ENCODE measurements at places on chromosomes 16 and 17. TPM values are rescaled to one million over a fixed set of nuclear protein-coding genes. Genes with fewer than 3 reads are reported as not detected.
A peak's percentile ranks its signal among the peaks of the same experiment; 100 is the strongest.

- no peaks in the 10 kb centered on the region for H3K27me3 ChIP-seq
- no peak overlapping the region for H3K27ac ChIP-seq
- no peak overlapping the region for H3K4me3 ChIP-seq
These were observed 83.5 kb downstream of the FTO start for GRCh38 chr16:53787423-53787822.

Gene ZPBP2
- not detected for total RNA-seq

DNA sequence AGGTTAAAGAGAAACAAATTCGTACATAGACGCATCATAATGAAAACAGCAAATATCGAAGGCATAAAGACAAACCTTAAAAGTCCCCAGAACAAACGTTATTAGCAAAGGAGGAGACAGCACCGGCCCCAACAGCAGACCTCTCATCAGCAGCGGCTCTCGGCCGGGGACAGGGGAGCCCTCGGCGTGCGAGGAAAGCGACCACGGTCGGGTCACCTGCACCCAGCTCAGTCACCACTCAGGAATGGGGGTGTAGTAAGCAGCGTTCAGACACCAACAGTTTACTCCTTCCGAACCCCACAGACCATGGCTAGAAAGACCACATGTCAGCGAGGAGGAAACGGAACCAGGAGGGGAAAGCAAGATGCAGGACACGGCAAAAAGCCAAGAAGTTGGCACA is 109.3 kb upstream of the CHMP6 start:
- H3K27me3 ChIP-seq: no peaks in the 10 kb centered on the region
- no peak overlapping the region for H3K4me3 ChIP-seq
- H3K36me3 ChIP-seq: peaks cover 14% of the 10 kb centered on the region
- no peak overlapping the region for H3K27ac ChIP-seq

GRCh38 chr17:3613124-3613523 is 3.9 kb upstream of the TRPV1 start:
- no peak overlapping the region for H3K27ac ChIP-seq
- no peaks in the 10 kb centered on the region for H3K27me3 ChIP-seq
- H3K4me3 ChIP-seq: no peak overlapping the region
- no peak for DNase-seq

DNA sequence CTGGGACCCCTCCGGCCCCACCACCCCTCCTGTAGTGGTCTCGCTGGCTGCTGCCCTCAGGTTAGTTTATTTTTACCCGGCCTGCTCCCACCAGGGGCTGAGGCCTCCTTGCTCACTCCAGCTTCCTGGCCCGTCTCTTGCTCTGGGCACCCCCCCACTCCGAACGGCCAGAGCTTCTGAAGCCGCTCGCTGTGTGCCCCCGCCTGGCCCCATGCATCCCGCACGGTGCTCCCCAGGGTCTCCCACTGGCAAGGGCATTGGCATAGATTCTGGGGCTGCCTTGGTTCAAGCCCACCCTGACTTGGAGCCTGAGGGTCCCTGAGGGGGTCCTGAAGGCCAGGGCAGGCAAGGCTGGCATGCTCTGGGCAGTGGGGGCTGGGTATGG is 186.4 kb downstream of the SEC14L1 start:
- H3K36me3 ChIP-seq: no peaks in the 10 kb centered on the region
- no peaks in the 10 kb centered on the region for H3K27me3 ChIP-seq
- H3K4me3 ChIP-seq: no peak overlapping the region

DNA sequence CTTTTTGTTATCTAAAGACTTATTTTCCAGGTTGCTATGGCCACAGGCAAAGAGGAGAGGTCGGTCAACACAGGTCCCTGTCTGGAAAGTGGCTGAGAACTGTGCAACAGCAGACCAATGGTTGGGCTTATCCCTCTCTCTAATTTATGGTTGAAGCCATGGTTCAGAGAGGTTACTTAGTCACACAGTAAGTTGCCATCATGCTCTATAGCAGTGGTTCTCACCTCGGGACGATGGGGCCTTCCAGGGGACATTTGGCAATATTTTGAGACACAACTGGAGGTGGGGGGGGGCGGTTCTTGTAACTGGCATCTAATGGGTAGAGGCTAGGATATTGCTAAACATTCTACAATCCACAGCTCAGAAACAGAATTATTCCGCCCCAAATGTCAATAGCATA is 842 bp upstream of the LDAF1 start:
- peak overlapping the region; percentile 22 for H3K4me3 ChIP-seq
- DNase-seq: no peak
- H3K27me3 ChIP-seq: no peaks in the 10 kb centered on the region
- peak overlapping the region; percentile 88 for H3K27ac ChIP-seq
- H3K4me1 ChIP-seq: peaks cover 45% of the 10 kb centered on the region

GRCh38 chr16:89018282-89019158 is 41.5 kb upstream of the CBFA2T3 start:
- no peaks in the 10 kb centered on the region for H3K4me1 ChIP-seq
- no peak overlapping the region for H3K4me3 ChIP-seq
- no peak overlapping the region for H3K27ac ChIP-seq
- no peaks in the 10 kb centered on the region for H3K36me3 ChIP-seq
- peaks cover 31% of the 10 kb centered on the region for H3K27me3 ChIP-seq
- DNase-seq: peak; percentile 68

Gene APOBR
- total RNA-seq: not detected

GRCh38 chr17:37494971-37495370 is 5.3 kb downstream of the DUSP14 start:
- no peaks in the 10 kb centered on the region for H3K36me3 ChIP-seq
- H3K27me3 ChIP-seq: no peaks in the 10 kb centered on the region
- H3K4me3 ChIP-seq: no peak overlapping the region

Gene SCN4A
- total RNA-seq: not detected

Gene CIAO2B
- total RNA-seq: 55.9 TPM

DNA sequence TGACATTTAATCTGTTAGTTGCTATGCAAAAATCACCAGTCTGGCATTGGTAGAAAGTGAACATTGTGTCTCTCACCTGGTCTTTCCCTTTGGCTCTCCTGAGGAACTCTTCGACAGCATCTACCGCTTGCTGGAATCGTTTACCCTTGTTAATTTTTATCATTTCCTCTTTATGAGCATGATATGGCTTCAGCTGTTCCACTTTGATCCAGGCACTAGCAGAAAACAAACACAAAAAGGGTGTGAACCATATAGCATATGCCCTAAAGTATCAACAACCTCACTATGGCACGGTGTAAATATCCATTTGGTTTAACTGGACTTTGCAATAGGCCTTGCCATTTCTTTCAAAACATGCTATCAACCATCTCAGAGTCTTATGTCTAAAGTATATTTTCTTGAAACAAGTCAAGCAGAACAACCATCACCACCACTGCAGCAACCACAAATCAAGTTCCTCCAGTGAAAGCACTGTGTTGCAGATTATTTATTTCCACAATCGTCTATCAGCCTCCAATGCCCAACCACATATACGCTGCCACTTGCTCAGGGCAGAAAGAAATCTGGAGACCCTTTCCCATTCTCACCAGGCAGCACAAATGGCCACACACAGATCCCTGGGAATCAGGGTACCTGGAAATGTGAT is 14.3 kb downstream of the GLYR1 start:
- H3K4me1 ChIP-seq: no peaks in the 10 kb centered on the region
- H3K36me3 ChIP-seq: peaks cover 28% of the 10 kb centered on the region
- H3K27ac ChIP-seq: no peak overlapping the region
- no peaks in the 10 kb centered on the region for H3K27me3 ChIP-seq
- H3K4me3 ChIP-seq: no peak overlapping the region

Gene NGFR
- 1.7 TPM for total RNA-seq

Gene ITGB4
- 5.2 TPM for total RNA-seq

DNA sequence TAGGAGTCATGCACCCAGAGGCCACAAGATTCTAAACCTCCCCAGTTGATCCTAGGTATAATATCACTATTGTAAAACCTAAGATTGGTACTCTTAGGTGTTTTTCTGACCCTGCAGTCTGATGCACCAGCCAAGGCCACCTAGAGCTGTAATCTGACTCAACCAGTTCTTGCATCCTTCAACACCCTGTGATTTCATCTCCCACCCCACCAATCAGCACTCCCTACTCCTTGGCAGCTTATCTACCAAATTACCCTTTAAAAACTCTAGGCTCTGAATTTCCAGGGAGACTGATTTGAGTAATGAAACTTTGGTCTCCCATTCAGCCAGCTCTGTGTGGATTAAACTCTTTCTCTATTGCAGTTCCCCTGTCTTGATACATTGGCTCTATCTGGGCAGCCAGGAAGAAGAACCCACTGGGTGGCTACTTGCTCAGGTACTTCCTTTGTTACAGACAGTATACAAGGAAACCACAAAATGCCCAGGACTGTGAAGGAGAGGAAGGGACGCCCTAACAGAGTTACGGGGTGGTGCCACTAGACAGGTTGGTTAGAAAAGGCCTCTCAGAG is 1.2 kb upstream of the CDIP1 start:
- no peaks in the 10 kb centered on the region for H3K27me3 ChIP-seq
- H3K27ac ChIP-seq: peak overlapping the region; percentile 41
- no peak for DNase-seq
- H3K4me3 ChIP-seq: no peak overlapping the region

- peaks cover 14% of the 10 kb centered on the region for H3K4me1 ChIP-seq
- no peak overlapping the region for H3K27ac ChIP-seq
- DNase-seq: peak; percentile 57
- H3K36me3 ChIP-seq: peaks cover 49% of the 10 kb centered on the region
These were observed 69.6 kb downstream of the SEC14L1 start for GRCh38 chr17:77210331-77210730.

Gene SRL
- total RNA-seq: not detected

Gene NPIPB6
- 3.4 TPM for total RNA-seq

GRCh38 chr17:73455050-73455687 is 143.4 kb upstream of the CDC42EP4 start:
- H3K27ac ChIP-seq: no peak overlapping the region
- H3K4me1 ChIP-seq: no peaks in the 10 kb centered on the region
- H3K27me3 ChIP-seq: no peaks in the 10 kb centered on the region
- H3K36me3 ChIP-seq: peaks cover 11% of the 10 kb centered on the region
- H3K4me3 ChIP-seq: no peak overlapping the region
- DNase-seq: no peak

Gene SPATA32
- not detected for total RNA-seq

- no peaks in the 10 kb centered on the region for H3K27me3 ChIP-seq
These were observed 21.3 kb upstream of the HEXD start for GRCh38 chr17:82396601-82397435.

Gene ESRP2
- total RNA-seq: not detected

DNA sequence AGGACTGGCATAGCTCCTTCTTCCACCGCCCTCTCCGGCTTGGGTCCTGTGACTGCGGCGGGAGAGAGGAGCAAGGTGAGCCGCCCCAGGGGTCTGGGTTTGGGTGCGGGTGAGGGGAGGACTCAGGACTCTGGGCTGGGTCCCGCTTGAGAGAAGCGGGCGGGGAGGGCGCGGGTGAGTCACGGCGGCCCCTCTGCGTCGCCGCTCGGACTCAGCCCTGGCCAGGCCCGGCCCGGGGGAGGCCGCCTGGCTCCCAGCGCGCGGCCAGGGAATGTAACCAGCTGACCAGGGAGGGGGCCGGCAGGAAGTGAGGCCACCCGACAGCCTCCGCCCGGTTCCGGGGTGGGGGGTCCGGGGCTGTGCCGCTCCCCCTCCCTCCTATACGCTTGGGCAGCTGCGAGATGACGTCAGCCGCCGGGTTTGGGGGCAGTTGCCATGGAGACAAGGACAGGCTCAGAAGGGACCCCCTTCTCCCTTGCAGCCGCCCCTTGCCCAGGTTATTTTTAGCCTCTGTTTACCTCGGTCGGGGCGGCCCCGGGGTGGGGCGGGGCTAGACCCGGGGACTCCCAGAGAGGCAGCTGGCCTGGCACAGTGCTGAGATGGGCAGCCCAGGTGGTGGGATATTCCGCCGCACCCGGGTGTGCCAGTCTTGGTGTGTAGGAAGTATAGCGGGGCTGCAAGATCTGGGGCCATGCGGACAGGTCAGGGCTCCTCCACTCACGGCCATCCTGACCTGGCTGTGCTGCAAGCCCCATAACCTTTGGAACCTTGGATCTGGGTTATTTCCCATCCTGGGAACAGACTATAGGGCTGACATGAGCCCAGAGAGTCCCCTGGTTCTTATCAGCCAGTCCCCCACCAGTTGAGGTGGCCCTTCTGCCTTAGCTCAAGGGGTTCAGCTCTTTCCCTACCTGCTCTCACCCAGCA is 1.6 kb downstream of the RIPOR1 start:
- peak overlapping the region; percentile 96 for H3K4me3 ChIP-seq
- H3K27ac ChIP-seq: peak overlapping the region; percentile 96
- no peaks in the 10 kb centered on the region for H3K27me3 ChIP-seq
- no peak for DNase-seq
- peaks cover 44% of the 10 kb centered on the region for H3K4me1 ChIP-seq
- H3K36me3 ChIP-seq: peaks cover 3% of the 10 kb centered on the region

- no peaks in the 10 kb centered on the region for H3K36me3 ChIP-seq
- H3K27ac ChIP-seq: peak overlapping the region; percentile 93
- H3K4me1 ChIP-seq: peaks cover 57% of the 10 kb centered on the region
- no peak for DNase-seq
These were observed 2.3 kb downstream of the PIEZO1 start for GRCh38 chr16:88782454-88783390.

DNA sequence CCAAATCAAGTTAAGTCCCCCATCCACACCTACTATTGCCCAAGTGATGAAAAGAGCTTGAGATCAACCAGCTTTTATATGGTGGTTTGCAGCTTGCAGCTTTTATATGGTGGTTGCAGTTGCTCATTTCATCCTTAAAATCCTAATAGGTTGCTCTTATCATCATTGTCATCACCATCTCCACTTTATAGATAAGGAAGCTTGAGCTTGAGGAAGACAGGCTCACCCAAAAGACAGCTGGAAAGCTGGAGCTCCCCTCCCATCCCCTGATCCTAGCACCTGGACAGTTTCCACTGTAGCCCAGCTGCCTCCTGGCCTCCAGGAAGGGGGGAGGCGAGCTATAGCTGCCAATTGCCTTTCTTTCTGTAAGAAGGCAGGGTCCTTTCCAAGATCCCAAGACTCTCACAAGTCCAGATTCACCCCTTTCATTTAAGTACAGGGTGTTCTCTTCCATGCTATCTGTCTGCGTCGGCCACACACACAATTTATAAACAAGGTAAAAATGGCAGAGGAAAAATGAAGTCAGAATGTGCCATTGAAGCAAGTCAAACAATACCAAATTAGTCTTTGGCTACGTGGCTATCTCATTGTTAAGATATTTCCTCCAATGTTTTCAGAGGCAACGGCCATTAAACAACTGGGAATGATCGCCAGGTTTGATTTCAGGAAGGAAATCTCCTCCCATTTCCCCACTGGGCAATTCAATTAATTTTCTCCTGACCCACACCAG is 63.3 kb downstream of the PECAM1 start:
- no peak overlapping the region for H3K4me3 ChIP-seq
- no peaks in the 10 kb centered on the region for H3K36me3 ChIP-seq
- peaks cover 22% of the 10 kb centered on the region for H3K4me1 ChIP-seq
- no peak overlapping the region for H3K27ac ChIP-seq
- no peaks in the 10 kb centered on the region for H3K27me3 ChIP-seq
- no peak for DNase-seq

Gene KRT9
- not detected for total RNA-seq

DNA sequence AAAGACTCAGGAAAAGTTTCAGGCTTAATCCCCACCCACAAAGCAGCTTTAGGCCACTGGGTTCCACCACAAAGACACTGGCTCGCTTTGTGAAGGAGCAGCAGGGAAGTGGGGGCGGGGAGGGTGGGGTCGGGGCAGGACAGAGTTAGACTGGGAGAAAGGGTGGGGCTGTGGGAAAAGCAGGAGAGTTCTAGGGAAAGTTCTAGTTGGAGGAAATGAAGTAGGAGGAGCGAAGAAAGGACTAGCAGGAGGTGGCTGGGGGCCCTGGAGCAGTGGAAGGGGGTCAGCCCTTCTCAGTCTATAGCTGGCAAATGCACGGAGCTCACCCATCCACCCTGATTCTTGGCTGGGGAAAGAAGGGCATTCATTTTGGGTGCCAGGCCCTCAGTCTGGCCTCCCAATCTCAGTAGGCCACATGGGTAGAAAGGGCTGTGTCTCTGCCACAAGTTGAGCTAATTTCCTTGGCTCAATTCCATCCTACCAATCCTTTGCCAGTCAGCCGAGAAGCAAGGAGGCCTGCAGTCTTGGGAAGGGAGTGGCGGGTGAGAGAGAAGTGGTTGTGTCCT is 4.6 kb downstream of the INPP5K start:
- H3K4me3 ChIP-seq: no peak overlapping the region
- no peak for DNase-seq
- H3K36me3 ChIP-seq: peaks cover 17% of the 10 kb centered on the region
- no peaks in the 10 kb centered on the region for H3K27me3 ChIP-seq
- H3K4me1 ChIP-seq: peaks cover 36% of the 10 kb centered on the region
